ENCODE measurements at places on chromosomes 4 and X.

DNA sequence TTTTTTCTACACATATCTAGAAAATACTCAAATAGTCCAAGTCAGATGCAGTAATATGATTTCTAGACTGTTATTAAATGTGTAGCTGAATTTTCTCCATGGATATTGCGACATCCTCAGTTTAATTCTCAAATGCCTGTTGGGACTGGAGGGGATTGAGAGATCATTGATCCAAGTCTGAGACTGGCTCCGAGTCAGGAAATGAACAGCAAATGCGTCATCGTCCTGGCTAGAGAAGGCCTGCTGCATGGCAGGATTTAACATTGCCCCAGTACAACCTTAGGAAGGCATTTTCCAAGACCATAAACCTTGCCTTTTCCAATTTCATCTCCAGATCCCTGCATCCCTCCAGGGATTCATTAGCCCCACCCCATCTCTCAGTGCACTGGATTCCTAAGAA lies 56.6 kb upstream of the SLC6A14 start:
- no peak for DNase-seq

GRCh38 chr4:34148322-34148908 lies 2095.9 kb downstream of the ARAP2 start:
- DNase-seq: no peak

GRCh38 chr4:13674971-13675370 lies 47.4 kb upstream of the BOD1L1 start:
- no peak for DNase-seq

DNA sequence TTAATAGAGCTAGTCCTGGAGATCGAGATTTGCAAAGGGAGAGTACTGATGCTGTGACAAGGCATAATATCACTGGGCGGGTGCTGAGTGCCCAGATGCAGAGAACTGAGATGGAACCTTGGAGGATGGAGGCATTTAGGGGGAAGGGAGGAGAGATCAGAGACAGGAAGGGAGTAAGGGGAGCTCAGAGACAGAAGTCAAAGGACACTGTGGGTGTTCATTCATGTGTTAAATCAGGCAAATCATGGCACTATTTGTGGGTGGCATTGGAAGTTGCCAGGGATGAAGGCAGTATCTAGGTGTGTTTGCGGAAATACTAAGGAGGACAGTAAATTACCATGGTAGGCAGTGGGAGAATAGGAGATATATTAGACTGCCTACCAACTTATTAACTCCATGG lies 135.0 kb downstream of the RBM46 start:
- DNase-seq: no peak

DNA sequence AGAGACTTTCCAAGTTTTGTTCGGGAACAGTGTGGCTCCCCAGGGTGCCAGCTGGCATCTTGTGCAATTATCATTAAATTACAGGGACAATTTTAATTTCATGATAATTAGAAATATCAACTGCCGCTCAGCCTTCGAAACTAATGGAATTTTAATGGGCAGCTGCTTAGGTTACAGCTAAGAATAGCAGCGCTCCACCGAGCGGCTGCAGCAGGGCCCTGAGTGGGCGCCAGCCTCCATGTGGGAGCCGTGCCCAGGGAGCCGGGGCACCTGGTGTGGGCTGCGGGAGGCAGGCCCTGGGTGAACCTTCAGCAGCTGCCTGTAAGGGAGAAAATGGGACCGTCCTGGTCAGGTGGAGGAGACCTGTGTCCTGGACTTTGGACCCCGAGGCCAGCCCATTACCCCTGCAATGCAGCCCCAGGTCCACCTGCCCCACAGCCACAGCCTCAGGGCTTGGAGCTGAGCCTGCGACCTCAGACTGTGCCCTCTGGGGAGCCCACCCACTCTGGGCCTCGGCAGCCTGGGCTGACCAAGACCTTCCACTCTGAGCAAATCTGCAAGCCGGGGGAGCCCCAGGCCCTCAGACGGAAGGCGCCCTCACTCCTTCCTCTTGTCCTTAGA lies 21.1 kb downstream of the MSANTD1 start:
- DNase-seq: peak; percentile 14

GRCh38 chrX:155056877-155057792 lies 13.8 kb downstream of the CMC4 start:
- DNase-seq: peak; percentile 51

DNA sequence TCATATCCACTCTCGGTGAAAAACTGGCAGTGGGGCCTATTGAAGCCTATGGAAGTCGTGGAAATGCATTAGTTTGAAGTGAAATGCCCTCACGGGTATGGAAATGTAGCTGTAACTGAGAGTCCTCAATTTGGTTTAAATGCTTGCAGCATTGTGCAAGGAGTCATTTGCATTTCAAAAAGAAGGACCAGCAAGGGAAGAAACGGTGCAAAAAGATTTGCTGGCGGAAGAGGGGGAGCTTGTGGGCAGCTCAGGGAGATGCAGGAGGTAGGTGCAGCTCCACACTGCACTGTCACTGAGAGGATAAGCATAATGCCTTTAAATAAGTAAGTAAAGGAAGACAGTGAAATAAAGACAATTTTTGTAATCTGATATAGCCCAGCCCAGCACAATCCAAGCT lies 400.4 kb upstream of the DIPK2B start:
- no peak for DNase-seq

DNA sequence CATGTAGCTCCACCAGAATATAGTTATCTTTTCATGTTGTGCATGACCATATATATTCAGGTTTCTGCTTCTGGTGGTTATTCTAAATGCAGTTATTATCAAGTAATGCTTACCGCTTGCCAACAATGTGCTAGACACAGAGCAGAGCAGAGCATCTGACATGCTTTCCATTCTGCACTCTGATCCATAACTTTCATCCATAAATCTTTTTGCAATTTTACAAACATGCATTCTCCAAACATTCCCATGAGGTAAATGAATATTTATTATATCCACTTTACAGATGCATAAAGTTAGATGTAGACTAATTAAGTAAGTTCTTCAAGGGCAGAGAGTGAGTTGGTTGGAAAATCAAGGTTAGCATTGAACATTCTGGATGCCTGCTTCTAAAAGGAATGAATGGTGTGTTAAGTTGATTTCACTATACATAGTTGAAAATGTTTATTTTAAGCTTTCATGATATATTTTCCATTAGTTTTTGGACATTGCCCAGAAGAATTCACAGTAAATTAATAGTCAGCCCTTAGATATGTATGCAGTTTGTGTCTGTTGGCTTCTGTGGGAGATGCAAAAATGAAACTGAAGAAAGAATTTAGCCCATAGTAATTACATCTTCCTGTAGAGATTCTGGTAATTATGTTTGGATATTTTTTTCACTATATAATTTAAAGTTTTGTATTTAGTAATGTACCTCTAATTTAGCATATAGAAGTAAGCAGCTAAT lies 867.8 kb downstream of the CCSER1 start:
- DNase-seq: no peak

DNA sequence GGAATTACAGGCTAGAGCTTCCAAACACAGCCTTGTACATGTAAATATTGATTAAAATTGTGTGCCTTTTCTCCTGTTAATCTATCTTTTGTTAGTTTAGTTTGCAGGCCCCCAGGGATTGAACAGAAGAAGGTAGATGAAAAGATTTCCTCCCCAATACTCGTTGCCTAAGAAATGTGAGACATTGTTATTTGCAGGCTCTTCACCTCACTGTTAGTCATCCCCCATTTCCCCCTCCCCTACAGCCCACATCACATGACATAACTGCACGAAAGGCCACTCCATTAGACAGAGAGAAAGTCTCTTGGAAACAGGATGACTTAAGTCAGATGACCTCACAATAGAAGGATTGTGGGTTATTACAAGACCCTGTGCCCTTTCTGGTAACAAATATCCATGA lies 13.3 kb upstream of the MID1 start:
- peak; percentile 94 for DNase-seq

GRCh38 chr4:151469970-151470369 lies 61.0 kb downstream of the FHIP1A start:
- peak; percentile 18 for DNase-seq

DNA sequence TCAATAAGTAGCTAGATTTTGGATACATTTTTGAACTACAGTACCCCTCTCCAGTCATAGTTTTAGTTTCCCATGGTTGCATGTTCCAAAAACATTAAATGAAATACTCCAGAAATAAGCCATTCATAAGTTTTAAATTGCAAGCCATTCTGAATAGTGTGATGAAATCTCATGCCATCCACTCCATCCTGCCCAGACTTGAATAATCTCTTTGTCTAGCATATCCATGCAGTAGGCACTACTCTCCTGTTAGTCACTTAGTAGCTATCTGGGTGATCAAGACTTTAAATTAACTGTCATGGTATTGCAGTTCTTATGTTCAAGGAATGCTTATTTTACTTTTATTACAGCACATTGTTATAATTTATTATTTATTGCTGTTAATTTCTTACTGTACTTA lies 237.4 kb downstream of the SPANXN1 start:
- DNase-seq: no peak

DNA sequence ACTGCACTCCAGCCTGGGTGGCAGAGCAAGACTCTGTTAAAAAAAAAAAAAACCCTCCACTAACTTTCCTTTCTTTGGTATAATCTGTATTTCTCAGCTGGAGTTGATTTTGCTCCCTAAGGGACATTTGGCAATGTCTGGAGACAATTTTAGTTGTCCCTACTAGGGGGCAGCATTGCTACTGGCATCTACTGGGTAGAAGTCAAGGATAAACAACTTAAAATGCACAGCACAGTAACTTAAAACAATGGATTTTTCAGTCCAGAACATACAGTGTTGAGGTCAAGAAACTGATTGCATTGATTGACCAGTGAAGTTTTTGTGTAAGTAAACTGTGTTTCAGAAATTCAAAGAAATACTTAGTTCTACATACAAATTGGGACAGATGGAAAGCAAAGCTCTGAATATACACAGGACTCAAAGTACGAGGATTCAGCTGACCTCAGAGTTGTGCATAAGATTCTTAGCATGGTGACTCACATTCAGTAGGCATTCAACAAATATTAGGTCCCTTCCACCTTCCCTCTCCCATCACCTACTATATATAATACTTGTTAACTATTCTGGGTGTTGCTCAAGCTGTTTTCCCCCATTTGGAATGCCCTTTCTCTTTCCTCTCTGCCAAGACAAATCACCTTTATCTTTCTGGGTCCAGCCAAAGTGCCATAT lies 8.8 kb downstream of the DDX53 start:
- DNase-seq: peak; percentile 34

- no peak for DNase-seq
Observed at GRCh38 chr4:910366-911091, 21.6 kb downstream of the GAK start.

- DNase-seq: peak; percentile 91
Observed at GRCh38 chrX:123920105-123920785, 41.3 kb upstream of the STAG2 start.

DNA sequence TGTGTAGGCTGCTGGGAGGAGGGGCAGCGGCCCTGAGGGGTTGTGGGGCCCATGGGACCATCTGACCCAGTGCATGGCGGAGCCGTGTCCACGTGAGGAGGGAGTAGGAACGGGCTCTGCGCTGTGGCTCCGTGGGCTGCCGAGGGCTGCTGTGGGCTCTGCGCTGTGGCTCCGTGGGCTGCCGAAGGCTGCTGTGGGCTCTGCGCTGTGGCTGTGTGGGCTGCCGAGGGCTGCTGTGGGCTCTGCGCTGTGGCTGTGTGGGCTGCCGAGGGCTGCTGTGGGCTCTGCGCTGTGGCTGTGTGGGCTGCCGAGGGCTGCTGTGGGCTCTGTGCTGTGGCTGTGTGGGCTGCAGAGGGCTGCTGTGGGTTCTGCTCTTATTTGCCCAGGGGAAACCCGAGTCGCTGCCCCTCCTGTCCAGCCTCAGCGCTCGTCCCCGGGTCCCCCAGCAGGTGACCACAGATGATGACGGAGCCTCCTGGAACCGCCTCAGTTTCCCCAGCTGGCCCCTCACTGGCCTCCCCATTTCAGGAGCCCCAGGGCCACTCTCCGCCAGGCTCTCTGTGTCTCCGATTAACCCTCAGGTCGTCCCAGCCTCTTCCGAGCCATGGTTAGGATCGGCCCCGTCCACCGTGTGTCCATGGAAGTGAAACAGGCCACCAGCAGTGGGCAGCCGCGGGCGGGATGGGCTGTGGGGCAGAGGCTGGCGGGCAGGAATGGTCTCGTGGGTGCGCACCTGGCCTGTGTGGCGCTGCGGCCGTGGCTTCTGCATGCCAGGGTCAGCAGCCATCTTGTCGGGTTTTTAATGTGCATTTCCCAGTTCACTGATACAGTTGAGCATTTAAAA lies 20.0 kb downstream of the PCGF3 start:
- DNase-seq: no peak

DNA sequence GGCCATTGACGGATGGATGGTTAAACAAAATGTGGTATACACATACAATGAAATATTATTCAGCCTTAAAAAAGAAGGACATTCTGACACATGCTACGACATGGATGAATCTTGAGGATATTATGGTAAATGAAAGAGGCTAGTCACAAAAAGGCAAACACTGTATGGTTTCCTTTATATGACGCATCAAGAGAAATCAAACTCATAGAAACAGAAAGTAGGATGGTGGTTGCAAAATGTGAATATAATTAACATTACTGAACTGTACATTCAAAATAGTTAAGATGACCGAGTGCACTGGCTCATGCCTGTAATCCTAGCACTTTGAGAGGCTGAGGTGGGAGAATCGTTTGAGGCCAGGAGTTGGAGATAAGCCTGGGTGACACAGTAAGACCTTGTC lies 9.5 kb upstream of the CASK start:
- no peak for DNase-seq

- DNase-seq: no peak
Observed at GRCh38 chr4:111610681-111611080, 534.6 kb upstream of the FAM241A start.
